Activated CD4-positive, alpha-beta memory T cell treated with anti-CD3 and anti-CD28 coated beads, Interleukin-2, amount 10 ng/mL, durations not matched to agents 7 days and 5 days (primary cell): ENCODE measurements at places on chromosomes 16 and 17.

DNA sequence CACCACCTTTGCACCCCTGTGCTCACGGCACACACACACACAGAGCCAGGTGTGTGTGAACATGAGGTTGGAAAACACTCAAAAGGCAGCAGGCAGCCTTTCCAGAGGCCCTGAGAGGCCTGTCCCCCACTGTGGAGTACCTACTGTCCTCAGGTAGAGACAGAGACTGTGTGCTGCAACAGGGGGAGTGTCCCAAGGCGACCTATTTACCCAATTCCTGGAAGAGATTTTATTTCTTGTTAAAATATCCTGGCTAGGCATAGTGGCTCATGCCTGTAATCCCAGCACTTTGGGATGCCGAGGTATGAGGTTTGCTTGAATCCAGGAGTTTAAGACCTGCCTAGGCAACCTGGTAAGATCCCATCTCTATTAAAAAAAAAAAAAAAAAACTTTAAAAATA is 108.5 kb downstream of the COPRS start:
- no peak for DNase-seq

DNA sequence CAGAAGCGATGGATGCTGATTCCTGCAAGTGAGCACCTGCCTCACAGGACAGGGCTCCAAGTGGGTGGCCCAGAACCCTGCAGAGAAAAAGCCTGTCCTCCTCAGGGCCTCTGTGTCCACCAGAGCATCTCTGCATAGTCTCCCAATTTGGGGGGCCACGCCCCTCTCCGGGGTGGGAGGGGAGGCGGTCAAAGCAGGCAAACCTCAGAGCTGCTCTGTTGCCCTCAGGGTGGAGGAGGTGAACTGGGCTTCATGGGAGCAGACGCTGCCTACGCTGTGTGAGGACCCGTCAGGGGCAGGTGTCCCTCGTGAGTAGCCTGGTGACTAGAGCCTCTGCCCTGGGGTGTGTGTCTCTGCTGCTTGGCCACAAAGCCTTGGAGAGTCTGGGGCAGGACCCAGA is 19.3 kb downstream of the TRPV2 start:
- no peak for DNase-seq

DNA sequence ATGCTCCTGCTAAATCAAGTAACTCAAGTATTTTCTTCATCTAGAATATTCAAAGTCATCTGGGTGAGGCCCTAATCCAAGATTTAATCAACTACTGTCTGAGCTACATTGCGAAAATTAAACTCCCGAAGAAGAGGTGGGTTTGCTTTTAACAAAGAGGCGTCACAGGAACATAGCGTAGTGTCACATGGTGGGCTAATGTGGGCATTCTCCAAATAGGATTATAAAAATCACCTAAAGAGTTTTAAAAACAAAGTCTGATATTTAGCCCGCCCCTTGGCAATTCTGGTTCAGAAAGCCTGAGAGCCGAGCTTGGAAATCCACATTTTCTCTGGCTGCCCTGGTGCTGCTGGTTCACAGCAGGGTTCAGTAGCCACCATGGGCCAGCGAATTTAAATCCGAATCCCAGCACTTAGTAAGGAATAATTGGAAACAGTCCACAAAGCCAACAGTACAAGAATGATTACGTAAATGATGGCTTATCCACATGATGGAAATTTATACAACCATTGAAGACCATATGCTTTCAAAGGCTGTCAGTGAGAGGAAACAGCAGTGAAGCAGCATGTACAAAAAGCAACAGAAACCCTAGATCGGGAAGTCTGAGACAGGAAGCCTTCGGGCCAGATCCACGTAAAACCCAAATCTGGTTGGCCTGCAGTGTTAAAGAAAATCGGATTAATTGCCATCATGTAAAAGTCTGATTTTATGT is 8.8 kb downstream of the PMM2 start:
- no peak for DNase-seq

- DNase-seq = no peak
These were observed 33.8 kb upstream of the KPNB1 start for GRCh38 chr17:47615766-47616424.

GRCh38 chr16:2071454-2072202 is 23.8 kb downstream of the TSC2 start:
- DNase-seq = no peak
